ENCODE measurements at places on chromosomes 2 and 18. TPM values are rescaled to one million over a fixed set of nuclear protein-coding genes. Genes with fewer than 3 reads are reported as not detected.

GRCh38 chr2:227570615-227571014, 28.1 kb upstream of the SCYGR2 start:
- no peak for DNase-seq

DNA sequence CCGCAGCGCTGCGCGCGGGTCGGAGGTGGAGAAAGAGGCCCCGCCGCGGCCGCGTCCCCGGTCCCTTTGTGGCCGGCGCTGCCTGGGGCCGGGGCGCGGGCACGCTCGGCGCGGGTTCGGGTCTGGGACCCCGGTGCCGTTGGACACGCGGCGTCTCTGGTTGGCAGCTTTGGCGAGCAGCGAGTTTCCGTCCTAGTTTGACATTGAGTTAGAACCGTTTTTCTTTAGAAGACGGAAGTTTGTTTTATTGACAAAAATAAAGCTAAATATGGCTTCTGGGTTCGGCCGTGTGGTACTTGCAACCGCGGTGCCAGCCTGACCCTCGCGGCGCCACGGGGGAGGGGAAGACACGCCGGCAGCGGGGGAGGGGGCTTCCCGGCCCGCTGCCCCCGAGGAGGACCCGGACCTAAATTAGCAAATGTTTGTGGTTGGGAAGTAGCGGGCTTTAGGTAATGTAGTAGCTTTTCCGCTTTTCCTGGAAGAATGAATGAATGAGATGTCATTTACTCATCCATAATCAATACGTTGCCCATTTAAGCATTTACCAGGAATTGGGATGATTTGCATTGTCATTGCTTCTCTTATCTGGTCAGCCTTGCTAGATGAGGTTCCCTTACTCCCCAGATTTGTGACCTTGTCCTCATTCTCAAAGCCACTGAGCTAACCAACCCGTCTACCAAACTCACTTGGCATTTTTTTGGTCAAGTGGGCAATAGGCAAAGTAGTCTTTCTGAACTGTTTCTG, 530 bp downstream of the GALNT1 start:
- peak; percentile 36 for DNase-seq

The FARP2 gene
- total RNA-seq, result 17.7 TPM

- DNase-seq, result no peak
Measured at GRCh38 chr2:77147153-77147552, 375.0 kb downstream of the LRRTM4 start.

The NMUR1 gene
- 0.06 TPM for total RNA-seq

DNA sequence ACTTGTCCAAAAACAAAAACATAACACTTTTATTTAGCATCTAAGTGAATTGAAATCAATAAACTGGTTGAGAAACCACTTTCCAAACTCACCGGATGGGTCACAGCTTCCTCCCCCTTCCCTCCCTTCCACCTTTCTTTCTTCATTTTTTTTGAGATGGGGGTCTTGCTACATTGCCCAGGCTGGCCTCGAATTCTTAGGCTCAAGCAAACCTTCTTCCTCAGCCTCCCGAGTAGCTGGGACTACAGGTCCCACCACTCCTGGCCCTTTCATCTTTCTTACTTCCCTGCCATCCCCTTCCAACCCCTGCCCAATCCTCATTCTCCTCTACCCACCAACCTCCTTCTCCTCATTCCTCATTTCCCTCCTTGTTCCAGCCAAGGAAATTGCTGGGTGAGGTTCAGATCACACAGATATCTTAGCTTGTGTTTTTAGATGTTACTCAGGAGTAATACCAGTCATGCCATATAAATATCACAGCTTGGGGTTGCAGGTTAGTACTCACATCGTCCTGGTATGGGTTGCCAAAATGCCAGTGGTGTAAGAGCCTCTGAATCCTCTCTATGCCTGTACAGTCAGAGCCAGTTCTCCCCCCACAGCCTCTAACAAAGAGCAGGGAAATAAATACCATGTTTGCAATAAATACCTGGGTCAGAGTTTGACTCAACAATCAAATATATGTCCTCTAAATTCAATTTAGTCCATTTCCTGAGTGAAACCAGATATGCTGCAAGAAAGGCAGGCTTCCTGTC, 132.7 kb upstream of the NDUFV2 start:
- no peak for DNase-seq

DNA sequence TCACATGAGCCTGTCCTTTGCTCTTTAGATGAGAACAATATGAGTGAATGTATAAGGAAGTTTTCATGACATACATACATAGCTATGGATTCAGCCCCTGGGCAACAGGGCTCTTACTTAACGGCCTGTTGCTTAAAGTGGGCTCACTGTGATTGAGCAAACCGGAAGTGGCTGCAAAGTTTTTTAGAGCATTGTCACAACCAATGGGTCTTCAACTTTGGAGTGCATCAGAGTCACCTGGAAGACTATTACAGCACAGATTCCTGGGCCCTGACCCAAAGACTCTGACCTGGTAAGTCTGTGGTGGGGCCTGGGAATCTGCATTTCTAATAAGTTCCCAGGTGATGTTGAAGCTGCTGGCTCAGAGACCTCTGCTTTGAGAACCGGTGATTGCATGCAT, 106.3 kb upstream of the SEC11C start:
- DNase-seq, result no peak

DNA sequence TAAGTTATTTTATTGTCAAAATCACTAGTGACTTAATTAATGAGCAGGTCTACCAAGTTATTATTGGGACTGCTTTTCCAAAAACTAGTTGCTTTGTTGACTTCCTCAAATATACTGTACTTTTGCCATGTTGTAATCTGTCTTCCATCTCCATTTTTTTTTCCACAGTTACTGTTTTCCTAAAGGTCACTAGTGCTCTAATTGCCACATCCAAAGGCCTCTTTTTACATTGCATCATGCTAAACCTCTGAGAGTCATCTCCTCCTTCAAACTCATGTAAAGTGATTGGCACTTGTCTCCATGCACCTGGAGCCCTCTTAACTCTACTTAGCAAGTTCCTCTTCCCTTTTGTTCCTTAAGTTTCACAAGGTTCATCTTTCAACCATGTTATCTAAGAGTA, 11.8 kb downstream of the PMAIP1 start:
- no peak for DNase-seq

DNA sequence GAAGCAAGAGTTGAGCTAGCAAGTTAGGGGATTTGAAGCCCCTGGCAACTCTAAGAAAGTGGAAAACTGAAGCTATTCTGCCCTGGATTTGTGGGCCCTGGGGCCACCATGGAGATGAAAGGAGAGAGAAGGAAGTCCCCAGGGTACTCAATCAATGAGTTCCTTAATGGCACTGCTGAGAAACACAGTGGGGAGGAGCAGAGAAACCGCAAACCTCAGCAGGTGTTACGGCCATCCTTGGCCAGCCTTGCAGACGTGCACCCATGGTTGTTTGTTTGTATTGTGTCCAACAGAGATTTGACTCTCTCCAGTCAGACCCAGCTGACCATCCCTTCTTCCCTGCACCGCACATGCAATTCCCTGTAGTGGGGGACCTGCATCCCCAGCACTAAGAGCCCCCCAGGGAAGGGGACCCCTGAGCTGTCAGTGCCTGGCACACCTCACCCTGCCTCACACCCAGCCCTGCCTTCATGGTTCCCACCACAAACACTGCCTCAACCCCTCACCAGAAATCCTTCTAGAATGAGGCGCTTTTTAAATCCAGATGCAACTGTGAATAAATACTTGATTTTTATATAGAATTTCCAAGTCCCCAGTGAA, 255.3 kb downstream of the SH3BP4 start:
- DNase-seq, result no peak
